Kidney (tissue), 22 donors: ENCODE measurements at places on chromosomes 6 and 20. TPM values are rescaled to one million over a fixed set of nuclear protein-coding genes. Genes with fewer than 3 reads are reported as not detected.
A peak's percentile ranks its signal among the peaks of the same experiment; 100 is the strongest.

DNA sequence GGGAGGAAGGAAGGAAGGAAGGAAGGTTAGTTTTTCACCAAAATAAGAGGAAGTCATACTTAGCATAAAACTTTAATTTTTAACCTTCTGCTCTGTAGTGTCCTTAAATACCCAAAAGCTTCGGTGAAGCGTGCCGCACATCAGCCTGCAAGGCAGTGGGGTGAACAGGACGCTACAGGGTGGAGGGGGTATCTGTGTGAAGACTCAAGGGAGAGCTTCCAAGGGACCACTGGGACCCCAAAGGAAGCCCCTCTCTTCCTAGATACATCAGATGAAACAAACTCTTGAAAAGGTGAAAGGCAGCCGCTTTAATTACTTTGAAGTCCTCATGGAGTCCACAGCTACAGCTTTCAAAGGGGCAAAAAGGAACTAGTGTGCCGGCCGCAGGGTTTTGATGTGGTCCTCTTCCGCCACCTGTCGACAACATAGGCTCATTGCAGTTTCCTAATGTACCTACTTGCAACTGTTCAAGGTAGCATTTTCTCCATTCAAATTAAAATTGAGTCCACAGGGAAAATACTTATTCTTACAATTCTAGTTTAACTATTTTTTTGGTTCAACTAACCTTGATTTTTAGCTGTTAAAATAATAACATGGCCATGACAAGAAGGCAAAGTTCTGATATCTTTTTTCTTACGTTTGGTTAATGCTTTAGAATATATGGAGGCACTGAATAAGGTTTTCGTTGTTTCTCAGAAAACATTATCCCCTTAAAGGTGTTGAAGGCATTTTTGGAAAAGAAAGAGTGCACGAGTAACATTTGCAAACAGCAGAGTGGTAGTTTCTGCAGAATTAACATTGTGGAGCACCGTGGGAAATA is 135.0 kb upstream of the RIPOR2 start:
- peak; percentile 92 for DNase-seq

GRCh38 chr6:57279013-57279412 is 38.4 kb upstream of the PRIM2 start:
- DNase-seq: no peak

The ABT1 gene
- total RNA-seq: 14.0 TPM

GRCh38 chr20:13449868-13450434 is 188.8 kb downstream of the TASP1 start:
- DNase-seq: no peak

DNA sequence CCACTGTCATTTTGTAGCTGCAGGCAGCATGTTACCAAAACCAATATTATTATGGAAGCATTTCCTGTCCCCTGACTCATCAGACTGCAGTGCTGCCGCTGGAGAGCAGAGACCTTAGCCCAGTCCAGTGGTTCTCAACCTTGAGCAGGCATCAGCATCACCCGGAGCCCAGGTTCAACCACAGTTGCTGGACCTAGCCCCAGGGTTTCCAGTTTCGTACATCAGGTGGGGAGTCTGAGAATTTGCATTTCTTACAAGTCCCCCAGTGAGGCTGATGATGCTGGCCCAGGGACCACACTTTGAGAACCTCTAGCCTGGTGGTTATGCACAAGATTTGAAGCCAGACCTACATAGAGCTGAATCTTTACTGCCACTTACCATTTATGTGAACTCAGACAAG is 47.3 kb downstream of the LY86 start:
- DNase-seq: no peak

- no peak for DNase-seq
Observed at GRCh38 chr20:19887556-19888268, 129.4 kb upstream of the NAA20 start.

- DNase-seq: no peak
Observed at GRCh38 chr6:80003826-80004172, 650 bp upstream of the TTK start.

GRCh38 chr6:34922177-34922663 is 33.2 kb downstream of the ANKS1A start:
- no peak for DNase-seq

- DNase-seq: no peak
Observed at GRCh38 chr20:47296950-47297349, 59.5 kb downstream of the ZMYND8 start.

The RNF114 gene
- 89.2 TPM for total RNA-seq

- no peak for DNase-seq
Observed at GRCh38 chr20:63765902-63766301, 26.3 kb downstream of the SLC2A4RG start.

The RSPH9 gene
- total RNA-seq: 0.16 TPM

DNA sequence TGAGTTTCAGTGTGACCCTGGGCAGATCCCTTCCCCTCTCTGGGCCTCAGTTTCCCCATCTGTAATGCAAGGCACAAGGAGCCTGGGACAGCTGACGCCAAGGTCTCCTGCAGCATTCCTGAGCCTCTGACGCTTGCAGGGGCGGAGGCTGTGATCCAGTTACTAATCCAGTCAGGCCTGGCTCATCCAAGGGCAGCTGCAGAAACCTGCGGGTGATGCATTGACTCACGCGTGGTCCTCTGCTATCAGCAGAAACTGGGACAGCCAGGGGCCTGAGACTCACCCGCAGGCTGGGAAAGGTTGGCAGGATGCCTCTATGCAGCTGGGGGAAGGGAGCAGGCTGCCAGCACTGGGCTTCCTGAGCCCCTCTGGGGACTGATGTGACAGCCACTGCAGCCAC is 65.0 kb upstream of the SIRPA start:
- DNase-seq: peak; percentile 61

GRCh38 chr6:169362501-169363121 is 109.0 kb upstream of the THBS2 start:
- DNase-seq: no peak

The LY6G6D gene
- not detected for total RNA-seq

The ADGB gene
- not detected for total RNA-seq

- no peak for DNase-seq
Observed at GRCh38 chr6:151681433-151682059, 125.9 kb upstream of the ESR1 start.

The OR2H2 gene
- not detected for total RNA-seq

The CTAGE9 gene
- total RNA-seq: not detected

DNA sequence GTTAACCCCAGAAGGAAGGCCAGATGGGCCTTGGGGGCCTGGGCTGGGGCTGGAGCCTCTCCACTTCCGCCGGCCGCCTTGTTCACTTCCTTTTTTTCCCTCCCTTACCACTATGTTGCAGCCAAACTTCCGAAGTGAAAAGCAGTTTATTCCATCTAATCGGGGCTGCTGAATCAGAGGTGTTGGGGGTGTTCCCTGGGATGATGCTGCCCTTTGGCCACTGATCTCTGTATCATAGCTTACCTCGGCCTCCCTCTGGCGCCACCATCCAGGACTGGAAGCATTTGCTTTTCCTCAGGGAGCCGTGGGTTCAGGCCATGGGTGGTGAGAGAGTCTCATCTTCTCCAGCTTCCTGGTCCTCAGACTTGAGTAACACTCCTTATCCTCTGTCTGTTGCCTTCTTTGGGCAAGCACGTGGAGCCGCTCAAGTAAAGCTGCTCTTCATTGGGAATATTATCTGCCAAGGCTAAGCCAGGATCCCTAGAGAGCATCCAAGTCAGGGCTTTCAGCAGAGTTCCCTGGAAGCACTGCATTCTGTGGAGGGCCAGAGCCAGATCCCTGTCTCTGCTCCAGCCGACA is 39.6 kb downstream of the SLX4IP start:
- no peak for DNase-seq
